ENCODE measurements at places on chromosomes 2 and 18.

DNA sequence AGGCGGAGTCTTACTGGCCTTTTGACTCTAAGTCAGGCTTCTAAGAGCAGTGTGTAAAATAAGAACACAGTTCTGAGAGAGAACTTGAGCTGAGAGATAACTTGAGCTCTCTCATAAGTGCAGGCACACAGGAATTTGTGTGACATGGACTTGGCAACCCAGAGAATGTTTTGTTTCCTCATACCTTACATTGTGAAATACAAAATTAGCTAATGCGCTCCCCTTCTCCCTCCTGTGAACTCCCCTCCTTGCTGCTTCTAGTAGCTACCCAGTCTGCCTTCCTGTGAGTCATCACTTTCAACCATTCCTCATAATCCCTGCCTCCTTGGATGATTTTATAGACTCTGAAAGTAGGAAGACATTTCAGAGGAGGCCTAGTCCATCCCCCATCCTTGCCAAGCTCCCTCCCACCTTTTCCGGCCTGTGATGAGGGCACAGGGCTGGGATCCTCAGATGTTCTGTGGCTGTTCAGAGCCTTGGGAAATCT, 22.6 kb downstream of the FER1L5 start:
- DNase-seq: no peak

DNA sequence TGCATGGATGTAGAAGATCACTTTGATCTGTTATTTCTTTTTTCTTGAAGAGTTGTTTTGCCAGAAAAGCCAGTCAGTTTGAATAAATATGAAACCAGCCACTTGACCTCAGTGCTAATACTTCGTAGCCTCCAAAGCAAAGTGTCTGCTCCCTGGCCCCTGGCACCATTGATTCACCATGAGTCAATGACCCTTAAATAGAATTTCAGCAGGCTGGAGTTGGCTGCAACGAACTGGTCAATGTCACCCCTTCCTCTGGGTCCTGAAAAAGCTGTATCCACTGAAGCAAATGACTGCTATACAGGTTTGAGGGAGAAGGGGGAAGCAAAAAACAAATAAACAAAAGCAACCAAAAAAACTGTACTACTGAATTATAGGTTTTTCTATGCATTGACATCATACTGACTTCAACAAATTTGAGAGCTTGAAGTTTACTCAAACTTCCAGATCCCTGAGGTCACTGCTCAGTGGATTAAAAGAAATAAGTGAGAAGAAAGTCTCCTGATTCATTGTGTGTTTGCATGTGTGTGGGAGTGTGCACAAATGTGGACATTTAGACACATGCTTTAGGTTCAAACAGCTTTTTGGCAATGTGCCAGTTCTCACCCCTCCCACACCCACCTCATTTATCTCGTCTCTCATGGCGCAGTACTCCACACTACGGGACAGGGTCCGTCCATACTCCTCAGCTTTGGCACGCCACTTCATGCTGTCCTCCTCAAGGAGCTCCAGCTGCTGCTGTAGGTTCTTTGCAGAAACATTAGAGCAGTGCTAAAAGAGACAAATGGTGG, 58.1 kb upstream of the TTN start:
- no peak for DNase-seq

GRCh38 chr2:146003337-146003736, 1483.4 kb upstream of the ZEB2 start:
- DNase-seq: no peak

- no peak for DNase-seq
Observed at GRCh38 chr2:238881353-238882081, 33.6 kb downstream of the TWIST2 start.

GRCh38 chr2:77363277-77363676, 158.9 kb downstream of the LRRTM4 start:
- DNase-seq: no peak
